GM12891 (cell line): ENCODE measurements at places on chromosomes 1 and 21.

DNA sequence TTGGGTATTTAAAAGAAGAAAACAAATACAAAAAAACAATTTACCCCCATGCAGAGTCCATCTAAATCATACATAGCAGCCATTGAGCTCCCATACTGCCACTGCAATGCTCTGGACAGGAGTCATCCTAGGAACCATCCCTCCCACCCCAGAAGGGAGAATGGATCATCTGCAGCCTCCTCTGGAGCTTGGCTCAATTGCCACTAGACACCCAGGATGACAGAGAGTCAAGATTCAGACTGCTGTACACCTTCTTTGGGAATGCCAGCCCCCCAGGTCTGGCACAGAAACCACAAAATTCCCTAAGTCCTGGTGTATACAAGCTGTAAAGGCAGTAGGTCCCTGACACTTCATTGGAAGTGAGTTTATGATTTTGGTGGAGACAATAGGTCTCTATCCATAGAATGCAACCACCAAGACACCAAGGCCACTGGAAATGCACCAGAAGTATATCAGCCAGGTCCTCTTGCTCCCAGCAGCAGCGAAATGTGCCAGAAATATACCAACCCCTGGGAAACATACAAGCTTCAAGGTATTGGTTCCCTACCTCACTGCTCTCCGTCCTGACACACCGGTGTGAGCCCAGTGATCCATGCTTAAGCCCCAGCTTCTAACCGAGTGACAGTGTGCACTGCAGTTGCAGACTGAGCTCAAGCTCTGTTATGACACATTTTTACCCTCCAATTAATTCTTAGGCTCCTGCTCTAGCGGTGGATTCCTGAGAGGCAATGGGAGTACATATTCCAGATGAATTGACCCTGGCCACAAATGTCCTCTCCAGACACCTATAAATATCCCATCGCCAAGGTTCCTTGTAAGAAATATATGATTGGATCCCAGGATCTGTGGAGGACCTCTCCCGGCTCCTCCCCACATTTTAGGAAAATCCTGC is 4.4 kb downstream of the TAL1 start:
- no peak for DNase-seq

DNA sequence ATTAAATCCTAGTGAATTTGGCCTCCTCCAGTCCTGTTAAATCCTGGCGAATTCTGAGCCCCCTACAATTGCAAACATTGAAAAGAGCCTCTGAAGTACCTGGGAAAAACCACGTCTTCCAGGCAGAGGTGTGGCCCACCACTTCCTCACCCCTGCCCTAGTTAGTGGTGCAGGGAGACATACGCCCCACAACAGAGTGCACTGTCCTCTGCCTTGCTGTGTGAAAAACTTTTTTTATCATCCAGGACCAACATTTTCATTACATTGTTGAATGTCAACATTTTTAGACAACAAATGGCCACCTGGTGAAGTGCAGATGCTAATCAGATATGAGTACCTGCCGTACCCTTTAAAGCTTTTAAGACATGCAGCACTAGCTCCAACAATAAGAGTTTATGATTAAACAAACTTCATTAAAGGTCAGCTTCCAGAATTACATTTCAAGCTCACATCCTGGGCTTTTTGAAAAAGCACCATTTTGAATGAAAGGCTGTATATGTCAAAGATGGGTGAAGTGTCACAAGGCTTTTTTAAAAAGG is 13.6 kb upstream of the TMPRSS2 start:
- DNase-seq, result no peak

DNA sequence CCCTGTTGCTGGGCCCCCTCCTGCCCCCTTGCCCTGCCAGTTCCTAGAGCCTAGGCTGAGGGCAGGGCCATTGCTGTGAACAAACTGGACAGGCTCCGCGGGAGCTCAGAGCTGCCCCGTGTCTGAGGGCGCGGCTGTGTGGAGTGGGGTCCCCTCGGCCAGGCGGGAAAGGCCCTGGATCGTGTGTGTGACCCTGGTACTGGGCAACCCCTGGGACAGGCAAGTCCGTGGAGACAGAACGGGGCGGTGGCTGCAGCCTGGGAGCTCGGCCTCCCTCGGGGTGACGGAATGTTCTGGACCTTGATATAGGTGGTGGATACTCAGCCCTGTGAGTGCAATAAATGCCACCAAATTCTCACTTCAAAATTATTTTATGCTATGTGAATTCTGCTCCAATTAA is 27.7 kb upstream of the C1orf159 start:
- DNase-seq, result no peak

DNA sequence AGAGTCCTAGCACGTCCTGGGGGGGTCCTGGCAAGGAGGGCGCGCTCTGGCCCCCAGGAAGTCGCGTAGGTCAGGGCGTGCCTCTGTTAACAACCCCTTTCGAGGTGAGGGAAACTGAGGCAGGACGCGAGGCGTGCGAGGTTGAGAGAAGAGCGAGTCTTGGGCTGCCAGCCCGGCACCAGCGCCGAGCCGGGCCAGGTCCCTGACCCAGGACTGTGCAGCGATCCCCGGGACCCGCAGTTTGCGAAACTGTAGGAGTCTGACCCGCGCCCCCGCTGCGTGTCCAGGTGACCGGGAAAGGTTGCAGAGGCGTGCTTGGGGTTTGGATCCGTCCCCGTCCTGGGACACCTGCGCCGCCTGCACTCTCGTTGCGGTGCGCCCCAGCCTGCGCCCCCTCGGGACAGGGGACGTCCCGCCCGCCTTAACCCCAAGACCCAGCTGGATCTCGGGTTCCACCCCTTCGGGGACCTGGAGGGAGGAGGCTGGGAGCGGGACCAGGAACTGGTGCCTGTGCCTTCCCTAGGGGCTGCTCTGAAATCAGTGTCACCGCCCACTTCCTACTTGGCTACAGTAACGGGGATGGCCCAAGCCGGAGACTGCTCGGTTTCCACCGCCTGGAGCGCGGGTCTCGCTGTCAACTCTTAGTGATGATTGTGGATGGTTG is 493 bp downstream of the DISC1 start:
- DNase-seq, result peak; percentile 25

- DNase-seq, result no peak
Observed at GRCh38 chr1:222749927-222750326, 12.9 kb downstream of the FAM177B start.

DNA sequence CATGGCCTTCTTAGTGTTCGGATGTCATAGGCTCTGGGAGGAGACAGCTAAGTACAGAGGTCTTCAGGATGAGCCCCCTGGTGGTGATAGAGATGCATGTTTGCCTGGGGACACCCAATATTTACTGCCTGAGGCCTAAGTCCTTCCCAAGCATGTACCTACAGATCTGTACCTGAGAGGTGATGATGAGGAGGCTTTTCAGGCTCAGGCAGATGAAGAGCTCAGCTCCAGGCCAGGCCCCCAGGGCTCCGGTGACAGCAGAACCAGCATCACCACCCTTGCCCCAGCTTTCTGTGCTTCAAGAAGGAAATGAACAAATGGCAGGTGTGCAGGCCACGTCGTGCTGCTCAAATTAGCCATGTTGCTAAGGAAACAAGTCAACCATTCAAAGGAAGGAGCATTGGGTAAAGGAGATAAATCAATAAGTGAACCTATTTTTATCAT is 21.1 kb downstream of the CACNA1E start:
- DNase-seq, result peak; percentile 46

DNA sequence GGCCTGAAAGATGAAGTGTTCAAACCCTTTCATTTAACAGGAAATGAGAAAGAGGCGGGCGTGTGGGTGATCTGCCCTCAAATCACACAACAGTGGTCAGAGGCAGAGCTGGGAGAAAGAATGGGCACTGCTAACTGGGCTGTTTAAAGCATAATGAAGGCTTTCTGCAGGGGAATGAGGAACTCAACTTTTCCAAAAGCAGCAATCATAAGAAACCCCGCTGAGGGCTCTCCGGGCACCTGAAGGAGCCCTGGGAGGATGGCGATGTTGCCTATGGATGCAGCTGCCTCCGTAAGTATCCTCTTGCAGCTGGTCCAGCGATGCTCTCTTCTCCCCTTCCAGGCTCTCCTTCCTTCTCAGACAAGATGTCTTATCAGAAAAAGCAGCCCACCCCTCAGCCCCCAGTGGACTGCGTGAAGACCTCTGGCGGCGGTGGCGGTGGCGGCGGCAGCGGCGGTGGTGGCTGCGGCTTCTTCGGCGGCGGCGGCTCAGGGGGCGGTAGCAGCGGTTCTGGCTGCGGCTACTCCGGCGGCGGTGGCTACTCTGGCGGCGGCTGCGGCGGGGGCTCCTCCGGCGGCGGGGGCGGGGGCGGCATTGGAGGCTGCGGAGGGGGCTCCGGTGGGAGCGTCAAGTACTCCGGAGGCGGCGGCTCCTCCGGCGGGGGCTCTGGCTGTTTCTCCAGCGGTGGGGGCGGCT is 1.2 kb downstream of the LORICRIN start:
- no peak for DNase-seq

- no peak for DNase-seq
Observed at GRCh38 chr1:68528243-68528642, 31.4 kb upstream of the DEPDC1 start.

DNA sequence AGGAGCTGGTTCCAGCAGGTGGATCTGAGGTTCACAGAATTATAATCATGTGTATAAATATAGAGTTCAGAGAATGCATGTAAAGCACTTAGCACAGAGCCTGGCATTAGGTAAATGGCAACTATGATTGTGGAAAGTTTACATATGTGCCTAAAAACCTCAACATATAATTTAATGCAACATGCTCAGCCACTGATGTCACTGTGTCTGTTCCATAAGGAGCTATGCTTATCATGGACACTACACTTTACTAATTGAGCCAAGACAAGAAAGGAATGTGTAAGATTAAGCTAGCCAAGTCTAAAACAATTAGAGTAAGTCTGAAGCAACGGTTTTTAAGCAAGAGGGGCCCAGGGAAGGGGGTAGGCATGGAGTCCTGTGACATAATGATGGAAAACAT is 61.5 kb downstream of the GNG12 start:
- no peak for DNase-seq

GRCh38 chr21:44829507-44830092 is 11.7 kb upstream of the SUMO3 start:
- no peak for DNase-seq

DNA sequence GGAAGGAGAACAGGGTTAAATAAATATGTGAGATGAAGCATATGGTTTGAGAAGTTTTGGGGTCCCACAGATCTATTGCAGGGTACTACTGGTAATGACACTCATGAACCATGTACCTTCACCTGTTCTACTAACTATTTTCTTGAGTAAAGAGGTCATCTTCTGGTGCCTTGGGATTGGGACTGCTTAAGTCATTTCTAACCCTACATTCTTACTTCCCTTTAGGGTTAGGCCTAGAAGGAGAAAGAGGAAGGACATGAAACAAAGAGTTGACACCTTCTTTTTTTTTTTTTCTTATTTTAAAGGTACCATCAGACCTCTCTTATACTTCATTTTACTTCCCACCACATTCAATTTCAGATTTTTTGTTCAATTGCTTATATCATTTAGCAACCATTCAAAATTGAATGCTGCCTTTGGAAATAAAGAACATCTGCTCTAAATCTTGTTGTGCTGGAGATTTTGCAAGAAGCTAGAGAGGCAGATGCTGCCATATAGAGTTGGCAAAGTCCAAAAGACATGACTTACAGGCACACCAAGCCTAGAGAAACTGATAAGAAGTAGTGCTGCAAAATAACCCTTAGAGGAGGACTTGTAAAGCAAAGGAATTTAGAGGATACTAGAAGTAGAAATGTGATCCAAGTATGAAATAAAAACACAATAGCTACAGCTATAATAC is 374.4 kb upstream of the ST6GALNAC5 start:
- DNase-seq, result no peak

DNA sequence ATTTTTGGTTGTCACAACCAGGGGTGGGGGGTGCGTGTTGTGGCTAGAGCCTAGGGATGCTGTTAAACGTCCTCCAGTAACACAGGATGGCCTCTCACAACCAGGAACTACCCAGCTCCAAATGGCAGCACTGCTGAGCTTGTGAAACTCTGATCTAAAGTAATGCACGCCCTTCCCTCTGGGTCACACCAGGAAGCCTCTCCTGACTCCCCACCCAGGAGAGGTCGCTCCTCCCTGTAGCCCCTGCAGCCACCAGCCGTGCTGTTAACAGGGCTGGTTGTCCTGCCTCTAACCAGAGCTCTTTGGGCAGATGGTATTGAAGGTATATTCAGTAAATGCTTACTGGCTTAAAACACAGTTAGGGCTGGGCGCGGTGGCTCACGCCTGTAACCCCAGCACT is 73.2 kb downstream of the NKAIN1 start:
- DNase-seq, result no peak

DNA sequence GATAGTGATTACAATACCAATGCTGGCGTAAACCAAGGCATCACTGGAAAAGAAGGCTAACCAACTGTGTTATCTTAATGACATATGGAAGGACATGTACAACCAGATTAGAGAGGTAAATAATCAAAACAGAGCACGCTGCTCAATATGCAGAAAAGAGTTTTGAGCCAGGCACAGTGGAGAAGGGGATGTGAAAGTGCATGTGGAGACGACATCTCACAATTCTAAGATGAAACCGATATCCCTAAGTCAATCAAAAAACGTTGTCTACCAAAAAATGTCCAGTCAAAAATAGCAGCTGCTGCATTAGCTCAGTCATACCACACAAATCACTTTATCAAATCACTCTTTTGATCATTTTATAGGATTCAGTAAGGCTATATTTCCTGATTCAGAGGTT is 116.3 kb upstream of the OLIG2 start:
- no peak for DNase-seq

GRCh38 chr1:118828038-118828437 is 160.1 kb downstream of the TBX15 start:
- DNase-seq, result no peak

GRCh38 chr21:38346286-38346685 is 89.5 kb downstream of the KCNJ15 start:
- DNase-seq, result no peak

GRCh38 chr21:34986561-34987500 is 62.3 kb downstream of the RUNX1 start:
- DNase-seq, result peak; percentile 20
